ENCODE measurements at places on chromosomes 3 and 15.

GRCh38 chr15:37898362-37898761, 36.1 kb upstream of the TMCO5A start:
- no peak for DNase-seq

- DNase-seq: no peak
These were observed 41.5 kb upstream of the MTMR10 start for GRCh38 chr15:31032961-31033371.

GRCh38 chr3:172782235-172782634, 31.7 kb downstream of the ECT2 start:
- DNase-seq: no peak

DNA sequence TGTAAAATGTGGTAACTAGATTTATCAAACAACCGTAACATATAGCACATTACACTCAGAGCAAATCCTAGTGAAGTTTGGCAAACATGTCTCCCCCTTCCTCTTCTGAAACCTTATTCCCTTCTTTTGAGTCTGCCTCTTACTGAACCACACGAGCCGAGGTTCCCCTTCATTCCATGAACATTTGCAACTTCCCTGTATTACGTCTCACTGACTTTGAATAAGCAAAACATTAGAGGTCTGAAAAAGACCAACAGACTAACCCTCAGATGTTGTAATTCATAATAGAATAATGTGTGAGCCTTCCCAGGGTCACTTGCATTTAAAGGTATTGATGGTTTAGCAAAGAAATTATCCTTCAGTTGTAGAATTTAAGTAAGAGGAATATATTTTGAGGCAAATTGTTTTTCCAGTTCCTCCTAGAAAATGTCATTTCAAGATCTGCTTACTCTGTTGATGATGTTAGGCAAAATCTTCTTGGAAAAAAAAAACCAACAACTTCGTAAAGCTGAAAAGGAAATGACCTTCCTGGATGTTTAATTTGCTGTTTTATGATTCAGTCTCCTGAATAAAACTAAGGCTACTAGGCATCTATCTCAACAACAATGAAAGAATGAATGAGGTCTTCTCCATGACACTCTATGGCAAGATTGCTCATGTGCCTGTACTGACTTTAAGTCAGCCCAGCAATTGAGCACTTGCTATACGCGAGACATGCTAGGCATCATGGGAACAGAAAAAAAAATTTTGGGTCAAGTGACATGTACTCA, 296.9 kb upstream of the NECTIN3 start:
- no peak for DNase-seq

DNA sequence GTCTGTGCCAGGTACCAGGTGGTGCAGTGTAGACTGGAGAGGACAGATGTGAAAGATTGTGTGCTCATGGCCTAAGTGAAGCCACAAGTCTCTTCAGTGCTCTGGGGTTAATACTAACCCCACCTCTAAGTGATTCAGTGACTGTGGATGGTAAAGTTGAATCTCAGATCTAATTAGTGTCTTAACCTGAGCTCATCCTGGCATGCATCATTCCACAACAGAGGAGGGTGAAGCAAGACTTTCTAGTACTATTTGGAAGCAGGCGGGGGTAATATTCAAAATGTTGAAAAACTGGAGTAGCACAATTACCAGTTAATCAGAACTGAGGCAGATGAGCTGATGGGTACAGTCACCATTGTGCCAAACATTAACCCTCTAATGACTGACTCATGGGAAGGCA, 2.8 kb upstream of the MESD start:
- no peak for DNase-seq

- DNase-seq: no peak
These were observed 487.8 kb downstream of the EDEM1 start for GRCh38 chr3:5675319-5675718.

DNA sequence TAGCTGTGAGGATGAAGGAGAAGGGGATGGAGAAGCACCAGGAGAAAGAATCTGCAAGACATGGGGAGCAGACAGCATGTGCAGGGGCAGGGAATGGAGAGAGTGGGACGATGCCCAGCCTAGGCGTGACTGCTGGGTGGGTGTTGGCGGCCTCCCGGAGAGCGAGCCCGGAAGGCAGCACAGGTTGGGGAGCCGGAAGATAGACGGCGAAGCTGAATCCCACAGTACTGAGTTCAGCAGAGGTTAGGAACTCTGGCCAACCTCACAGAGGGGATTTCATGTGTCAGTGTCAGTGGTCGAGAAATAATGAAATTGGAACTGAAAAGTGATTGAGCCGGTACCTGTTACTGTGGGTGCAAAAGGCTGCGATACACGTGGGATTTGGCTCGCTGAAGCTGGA, 55.2 kb downstream of the PXYLP1 start:
- DNase-seq: no peak

Measured in effector CD8-positive, alpha-beta T cell (primary cell).